ENCODE measurements at places on chromosomes 3 and 15.

- no peak for DNase-seq
These were observed 19.5 kb upstream of the TGFBR2 start for GRCh38 chr3:30586806-30587486.

- DNase-seq, result peak; percentile 76
These were observed 463.9 kb downstream of the MFSD1 start for GRCh38 chr3:159265705-159266104.

DNA sequence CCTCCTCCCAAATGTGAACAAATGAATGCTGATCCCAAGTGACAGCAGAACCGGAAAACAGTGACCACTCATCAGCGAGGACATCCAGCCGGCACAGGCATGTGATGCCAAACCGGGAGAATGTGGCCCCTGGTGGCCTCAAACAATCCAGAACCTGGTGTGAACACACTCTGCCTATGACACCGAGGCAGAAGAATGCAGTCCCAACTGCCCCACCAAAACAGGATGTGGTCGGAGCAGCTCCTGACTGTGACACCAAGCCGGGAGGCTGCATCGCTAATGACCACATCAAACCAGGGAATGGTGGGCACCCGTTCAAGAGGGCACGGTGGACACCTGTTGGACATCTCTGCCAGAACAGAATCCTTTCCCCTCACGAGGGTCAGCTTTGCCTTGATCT is 15.4 kb downstream of the SCN5A start:
- no peak for DNase-seq

DNA sequence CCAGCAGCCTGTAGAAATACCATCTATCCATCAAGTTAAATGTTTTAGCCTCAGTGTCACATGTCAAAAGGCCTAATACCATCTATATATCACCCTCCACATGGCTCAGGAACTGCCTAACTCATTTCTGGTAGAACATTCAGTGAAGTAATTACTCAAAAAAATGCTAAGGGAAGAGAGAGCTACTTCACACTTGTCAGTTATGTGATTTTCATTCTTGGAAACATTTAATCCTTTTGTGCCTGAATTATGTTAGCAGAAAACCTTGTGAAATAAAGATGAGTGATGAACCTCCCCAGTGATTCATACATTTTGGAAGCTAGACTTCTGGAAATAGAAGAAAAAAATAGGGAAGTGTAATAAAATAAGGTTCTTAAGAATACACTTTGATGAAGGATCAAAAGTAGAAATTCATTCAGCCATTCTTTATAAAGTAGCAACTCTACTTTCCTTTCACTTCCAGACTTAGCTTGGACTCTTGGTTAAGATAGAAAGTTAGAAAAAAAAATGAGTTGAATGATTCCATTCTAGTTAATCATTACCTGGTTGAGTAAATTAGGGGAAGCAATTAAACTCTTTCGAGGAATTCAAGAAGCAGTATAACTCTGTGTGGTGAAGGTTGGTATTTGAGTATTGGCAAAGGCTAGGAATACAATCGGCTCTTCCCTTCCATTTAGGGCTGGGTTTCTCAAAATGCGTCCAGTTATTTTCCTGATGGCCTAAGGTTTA is 3.6 kb downstream of the OTOL1 start:
- DNase-seq, result no peak

GRCh38 chr15:79474252-79474651 is 42.1 kb downstream of the MINAR1 start:
- no peak for DNase-seq

DNA sequence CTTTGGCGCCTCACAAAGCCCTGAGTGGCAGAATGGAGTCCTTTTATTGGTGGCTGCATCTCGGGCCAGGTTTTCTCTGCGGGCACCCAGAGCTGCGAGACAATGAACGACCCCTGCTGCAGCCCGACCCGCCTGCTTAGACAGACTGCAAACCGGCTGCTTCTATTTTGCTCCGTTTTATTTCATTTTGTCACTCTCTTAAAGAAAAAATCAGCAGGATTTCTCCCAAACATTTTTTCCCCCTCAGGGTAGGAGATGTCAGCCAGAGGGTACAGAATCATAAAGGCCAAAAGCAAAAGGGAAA is 64.8 kb downstream of the OXNAD1 start:
- DNase-seq, result no peak

- no peak for DNase-seq
These were observed 407.3 kb downstream of the NAALADL2 start for GRCh38 chr3:175266478-175266877.

DNA sequence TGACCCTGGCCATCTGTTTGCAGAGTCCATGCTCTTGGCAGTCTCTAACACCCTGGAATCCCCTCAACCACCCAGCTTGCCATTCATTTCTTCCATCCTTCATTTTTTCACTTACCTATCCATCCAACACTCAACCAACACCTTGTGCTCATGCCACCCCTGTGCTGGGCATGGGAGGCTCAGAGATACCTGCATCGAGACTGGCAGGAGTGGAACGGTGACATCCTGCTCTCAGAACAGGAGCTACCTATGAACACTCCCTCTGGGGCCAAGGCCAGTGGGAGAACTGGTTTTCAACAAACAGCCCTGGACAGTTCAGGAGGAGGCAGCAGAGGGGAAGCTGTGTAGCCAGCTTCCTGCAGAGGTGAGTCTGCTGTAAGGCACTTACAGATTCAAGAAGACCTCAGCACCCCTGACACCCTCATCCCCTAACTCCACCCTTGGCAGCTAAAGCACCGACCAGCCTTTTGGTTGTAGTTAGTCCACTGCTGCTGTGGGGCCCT is 19.5 kb upstream of the ATP2B2 start:
- DNase-seq, result no peak

DNA sequence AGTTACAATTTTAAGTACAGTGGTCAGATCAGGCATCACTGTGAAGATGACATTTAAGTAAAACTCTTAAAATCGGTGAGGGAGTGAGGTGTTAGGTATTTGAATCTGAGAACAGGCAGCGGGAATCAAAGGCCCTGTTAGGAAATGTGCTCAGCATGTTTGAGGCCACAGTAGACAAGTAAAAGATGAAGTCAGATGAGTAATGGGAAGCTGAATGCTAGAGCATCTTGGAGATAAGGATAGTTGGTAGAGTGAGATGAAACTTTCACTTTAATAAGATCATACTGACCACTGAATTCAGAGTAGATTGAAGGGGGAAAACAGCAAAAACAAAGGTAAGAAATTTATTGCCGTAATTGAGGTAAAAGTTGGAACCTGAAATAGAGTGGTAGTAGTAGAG is 61.6 kb downstream of the DCBLD2 start:
- DNase-seq, result no peak

GRCh38 chr3:46304739-46305138 is 49.2 kb upstream of the CCR2 start:
- DNase-seq, result no peak

DNA sequence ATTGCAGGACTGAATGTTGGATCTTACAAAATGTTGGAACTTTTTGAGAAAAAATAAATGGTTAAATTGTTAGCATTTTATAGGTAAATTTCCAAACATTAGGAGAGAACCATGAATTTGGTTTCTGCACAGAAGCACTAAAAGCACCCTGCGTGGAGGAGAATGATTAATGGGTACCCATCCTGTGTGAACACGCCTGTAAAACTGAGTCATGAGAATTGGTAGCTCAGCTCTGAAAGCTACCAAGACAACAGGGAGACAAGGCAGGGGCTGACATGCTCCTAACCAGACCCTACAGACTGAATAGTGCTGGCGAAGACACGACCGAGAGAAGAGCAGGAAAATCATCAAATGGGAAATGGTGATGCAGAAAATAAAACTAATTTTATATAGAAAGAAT is 32.4 kb upstream of the MTMR10 start:
- no peak for DNase-seq

- no peak for DNase-seq
These were observed 32.5 kb downstream of the PARP15 start for GRCh38 chr3:122609798-122610559.

DNA sequence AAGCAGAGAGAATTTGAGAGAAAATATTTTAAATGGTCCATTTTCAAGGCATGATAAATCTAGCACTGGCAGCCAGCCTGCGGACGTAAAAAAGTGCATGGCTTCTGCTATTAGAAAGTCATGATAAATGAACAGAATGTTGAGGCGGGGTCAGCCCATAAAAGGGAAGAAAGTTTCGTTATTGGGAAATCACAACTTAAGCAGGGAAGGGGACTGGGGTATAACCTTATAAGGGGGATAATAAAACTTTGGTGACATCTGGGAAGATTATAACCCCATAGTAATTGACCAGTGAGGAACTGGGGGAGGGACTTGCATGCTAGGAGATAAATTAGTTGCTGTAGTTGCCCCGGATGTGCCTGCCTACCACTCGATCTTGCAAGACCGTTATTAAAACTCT is 88.4 kb upstream of the PLSCR4 start:
- DNase-seq, result no peak

DNA sequence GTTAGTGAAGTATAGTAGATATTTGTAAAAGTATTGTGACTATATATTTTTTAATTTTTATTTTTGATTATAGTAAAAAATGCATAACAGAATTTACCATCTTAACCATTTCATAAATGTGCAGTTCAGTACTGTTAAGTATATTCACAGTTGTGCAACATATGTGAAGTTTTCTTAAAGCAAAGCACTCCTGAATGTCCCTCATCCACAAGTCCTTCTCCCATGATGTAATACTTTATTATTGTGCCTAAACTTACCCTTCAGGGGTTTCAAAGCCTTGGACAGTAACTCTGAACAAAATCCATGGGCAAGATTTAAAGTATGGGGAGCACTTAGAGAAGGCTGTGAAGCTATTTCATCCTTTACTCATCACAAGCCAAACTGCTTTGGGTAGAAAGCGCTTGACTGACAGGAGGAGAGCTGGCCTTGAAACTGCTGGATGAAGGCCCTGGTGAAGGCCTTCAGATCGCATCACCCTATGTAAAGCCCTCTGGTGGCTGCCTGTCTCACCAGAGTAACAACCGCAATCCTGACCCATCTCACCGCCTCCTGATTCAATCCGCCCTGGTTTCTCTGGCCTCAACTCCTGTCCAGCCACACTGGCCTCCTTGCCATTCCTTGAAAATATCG is 28.0 kb downstream of the LSM3 start:
- DNase-seq, result no peak

- no peak for DNase-seq
These were observed 260.7 kb downstream of the ULK4 start for GRCh38 chr3:41701191-41701698.

GRCh38 chr15:66462627-66463026 is 34.9 kb downstream of the SNAPC5 start:
- DNase-seq, result no peak

GRCh38 chr3:168003911-168004310 is 91.8 kb downstream of the GOLIM4 start:
- DNase-seq, result no peak

GRCh38 chr15:95712785-95713184 is 617.7 kb upstream of the NR2F2 start:
- no peak for DNase-seq

DNA sequence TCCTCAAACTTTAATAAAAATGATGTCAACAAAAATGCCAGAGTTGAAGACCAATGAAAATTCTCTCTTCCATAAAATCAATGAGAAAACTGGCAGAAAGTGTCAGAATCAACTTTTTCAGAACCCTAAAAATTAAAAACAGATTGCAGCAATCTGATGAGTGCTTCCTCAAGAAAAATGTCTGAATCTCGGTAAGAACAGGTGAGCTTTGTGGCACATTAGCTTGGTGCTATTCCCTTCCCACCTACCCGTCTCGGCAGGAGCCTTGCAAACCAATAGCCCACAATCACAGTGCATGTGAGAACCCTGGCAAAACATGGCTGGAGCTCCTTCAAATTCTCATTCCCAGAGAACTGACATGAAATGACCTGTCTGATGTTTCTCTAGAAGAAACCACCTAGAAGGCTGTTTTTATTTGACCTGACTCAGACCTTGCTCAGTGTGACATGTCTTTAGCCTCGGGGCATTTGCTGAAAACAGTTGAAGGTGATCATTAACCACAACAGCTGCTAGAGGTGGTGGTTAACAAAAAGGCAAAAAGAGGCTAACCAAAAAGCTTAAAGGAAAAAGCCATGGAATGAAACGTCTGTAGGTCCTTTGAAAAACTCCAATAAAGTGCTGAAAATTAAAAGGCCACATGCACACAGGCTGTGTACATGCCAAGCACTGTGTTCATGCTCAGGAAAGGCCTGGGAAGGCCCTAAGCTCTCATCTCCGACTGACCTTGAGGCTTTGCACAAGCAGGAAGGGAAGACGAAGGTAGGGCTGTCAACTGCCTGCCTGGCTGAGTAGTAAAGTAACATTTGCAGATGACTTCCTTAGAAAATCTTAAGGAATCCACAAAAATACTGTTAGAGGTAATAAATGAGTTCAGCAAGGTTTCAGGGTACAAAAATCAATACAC is 253.0 kb upstream of the NSMCE3 start:
- no peak for DNase-seq

- DNase-seq, result peak; percentile 39
These were observed 1.4 kb upstream of the BHLHE40 start for GRCh38 chr3:4977853-4978203.

- peak; percentile 48 for DNase-seq
These were observed 79.8 kb upstream of the NR2E3 start for GRCh38 chr15:71730277-71731144.

- no peak for DNase-seq
These were observed 17.3 kb downstream of the PXK start for GRCh38 chr3:58349792-58350626.

DNA sequence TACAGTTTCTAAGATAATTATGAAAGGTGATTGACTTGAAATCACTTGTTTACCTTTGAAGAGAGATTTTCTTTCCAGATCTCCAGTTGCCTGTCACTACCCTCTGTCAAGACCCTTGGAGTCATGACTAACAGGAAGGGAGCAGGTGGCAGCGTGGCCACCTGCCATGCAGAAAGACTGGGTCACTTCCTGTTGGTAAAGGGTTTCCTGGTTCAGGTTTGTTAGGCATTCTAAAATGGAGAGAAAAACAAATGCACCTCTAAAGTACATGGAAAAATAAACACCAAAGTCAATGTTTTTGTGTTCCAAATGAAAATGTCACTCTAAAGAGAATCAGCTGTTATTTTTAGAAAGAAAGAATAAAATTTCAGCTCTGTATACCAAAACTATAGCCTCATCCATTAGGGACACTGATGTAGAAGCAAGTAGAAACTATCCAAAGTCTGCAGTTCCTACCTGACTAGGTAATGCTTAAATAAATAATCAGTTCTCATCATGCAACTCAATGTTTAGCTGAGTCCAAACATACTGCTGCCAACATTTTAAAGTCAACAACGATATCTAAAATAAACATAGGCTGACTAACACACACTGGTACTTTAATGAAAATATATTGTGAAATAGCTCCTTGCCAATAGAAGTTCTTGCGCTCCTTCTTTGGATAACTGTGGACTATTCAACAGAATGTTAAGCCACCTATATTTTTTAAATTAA is 23.9 kb upstream of the TM4SF1 start:
- no peak for DNase-seq
